Fibroblast of the aortic adventitia (primary cell): ENCODE measurements at places on chromosomes 1 and 21. TPM values are rescaled to one million over a fixed set of nuclear protein-coding genes. Genes with fewer than 3 reads are reported as not detected.

Gene FCRL5
- total RNA-seq, result not detected in 2 replicates

Gene RGS8
- total RNA-seq, result 0.16 TPM in 1 of 2 replicates, not detected in the other

Gene ASPM
- total RNA-seq, result 7.5 and 52.4 TPM in 2 replicates

Gene ALG6
- total RNA-seq, result 3.8 and 15.5 TPM in 2 replicates

DNA sequence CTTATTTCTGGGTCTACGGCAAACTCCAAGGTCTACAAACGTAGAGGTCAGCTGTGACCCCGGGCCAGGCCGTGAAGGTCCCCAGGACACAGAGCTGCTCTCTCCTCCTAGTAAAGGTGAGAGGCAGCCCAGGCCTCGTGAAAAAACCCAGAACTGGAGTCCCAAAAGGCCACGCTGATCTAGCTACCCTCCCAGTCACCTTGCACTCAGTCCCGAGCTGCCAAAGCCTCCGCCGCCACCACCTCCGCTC, 125 bp downstream of the ATP5PF start:
- no peak for DNase-seq

DNA sequence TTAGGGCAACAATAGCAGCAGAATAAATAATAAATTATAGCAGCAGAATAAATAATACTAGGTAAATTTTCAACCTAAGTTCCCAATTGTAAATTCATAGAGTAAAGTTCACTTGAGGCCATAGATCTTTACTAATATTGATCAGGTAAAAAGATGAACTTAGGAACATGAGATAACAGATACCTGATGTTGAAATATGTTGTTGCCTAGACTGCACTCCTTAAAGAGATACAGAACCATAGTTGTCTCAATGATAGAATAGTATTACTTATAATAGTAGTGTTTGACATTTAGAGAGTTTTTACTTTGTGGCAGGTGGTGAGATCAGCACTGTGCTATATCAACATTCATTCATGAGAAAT, 378 bp upstream of the F13B start:
- no peak for DNase-seq

DNA sequence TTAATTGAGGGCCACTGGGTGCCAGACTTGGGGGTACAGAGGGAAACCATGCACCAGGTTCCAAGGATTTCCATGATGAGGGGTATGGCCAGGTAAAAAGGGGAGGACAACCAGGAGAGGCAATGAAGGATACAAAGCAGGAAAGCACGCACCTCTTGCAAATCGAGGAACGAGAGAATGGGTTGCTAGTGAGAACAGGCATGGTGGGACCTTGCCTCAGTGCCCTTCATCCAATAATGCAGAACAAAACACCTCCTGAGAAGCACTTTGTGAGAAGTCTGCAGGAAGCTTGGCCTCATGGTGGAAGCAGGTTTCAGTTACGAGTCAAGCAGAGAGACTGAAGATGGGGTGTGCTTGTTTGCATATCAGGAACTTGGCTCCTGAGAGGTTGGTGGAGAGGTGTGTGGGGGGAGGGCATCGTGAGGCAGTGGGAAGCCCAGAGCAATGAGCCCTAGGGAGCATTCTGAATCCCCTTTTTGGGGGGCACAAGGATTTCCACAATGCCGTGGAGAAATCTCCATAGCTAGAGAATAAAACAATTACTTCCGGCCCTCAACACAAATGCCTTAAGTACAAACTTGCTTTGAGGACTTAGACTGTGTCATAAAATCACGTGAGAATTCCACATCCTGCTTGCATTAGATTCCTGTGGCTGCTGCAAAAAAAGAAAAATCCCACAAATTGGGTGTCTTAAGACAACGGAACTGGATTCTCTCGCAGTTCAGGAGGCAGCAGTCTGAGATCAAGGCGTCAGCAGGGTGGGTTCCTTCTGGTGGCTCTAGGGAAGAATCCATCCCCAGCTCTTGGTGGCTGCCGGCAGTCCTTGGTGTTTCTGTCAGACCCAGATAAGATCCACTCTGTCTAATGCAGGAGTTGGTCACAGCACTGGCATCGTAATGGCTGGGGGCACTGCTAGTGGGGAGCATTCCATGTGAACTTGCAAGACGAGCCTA, 54.9 kb upstream of the BACE2 start:
- DNase-seq, result peak; percentile 70

DNA sequence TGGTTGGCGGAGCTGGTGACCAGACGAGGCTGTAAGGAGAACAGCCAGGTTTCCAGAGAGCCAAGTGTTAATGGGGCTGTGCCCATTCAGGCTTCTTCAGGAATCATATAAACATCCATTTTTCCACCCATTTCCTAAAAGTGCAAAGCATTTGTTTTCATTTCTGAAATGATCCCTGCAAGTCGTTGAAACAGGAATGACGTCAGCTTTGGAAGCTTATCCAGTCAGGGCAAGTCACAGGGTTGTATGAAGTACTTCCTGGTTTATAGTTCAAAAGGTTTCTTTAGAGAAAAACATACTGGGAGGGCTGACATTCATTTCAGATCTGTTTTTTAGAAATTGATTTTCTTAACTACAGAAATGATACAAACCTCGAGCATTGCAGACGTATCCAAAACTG, 29.2 kb downstream of the IGSF5 start:
- no peak for DNase-seq

- DNase-seq, result no peak
Observed at GRCh38 chr1:228982637-228983036, 247.4 kb downstream of the RHOU start.

GRCh38 chr1:216464489-216464888, 41.2 kb upstream of the USH2A start:
- peak; percentile 88 for DNase-seq

- no peak for DNase-seq
Observed at GRCh38 chr1:41322835-41323234, 38.4 kb upstream of the FOXO6 start.

DNA sequence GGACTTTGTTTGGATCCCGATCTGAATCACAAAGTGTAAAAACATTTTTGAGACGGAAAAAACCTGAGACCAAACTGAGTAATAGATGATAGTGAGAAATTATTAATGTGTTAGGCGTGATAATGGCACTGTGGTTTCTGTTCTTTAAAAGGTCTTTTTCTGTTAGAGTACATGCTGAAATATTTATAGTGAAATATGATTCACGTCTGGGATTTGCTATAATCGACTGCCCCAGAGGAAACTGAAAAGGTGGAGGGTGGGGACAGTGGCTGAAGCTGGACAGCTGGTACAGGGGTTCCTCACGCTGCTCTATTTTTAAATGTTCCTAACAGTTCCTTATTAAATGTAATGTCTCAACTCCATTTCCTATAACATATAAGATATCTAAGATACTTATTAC, 11.2 kb downstream of the URB1 start:
- DNase-seq, result peak; percentile 18

DNA sequence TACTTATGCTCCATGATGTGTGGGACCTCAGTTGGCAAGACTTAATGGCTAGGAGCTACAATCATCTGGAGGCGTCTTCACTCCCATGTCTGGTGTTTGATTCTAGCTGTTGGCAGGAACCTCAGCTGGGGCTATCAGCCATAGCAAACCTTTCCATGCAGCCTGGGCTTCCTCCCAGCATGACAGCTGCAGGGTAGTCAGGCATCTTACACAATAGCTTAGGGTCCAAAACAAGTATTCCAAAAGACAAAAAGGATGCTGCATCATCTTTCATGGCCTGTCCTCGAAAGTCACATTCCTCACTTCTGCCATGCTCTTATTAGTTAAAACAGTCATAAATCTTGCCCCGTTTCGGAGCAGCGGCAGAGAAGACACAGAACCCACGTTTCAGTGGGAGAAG, 90.9 kb downstream of the LRRC8C start:
- DNase-seq, result peak; percentile 89

DNA sequence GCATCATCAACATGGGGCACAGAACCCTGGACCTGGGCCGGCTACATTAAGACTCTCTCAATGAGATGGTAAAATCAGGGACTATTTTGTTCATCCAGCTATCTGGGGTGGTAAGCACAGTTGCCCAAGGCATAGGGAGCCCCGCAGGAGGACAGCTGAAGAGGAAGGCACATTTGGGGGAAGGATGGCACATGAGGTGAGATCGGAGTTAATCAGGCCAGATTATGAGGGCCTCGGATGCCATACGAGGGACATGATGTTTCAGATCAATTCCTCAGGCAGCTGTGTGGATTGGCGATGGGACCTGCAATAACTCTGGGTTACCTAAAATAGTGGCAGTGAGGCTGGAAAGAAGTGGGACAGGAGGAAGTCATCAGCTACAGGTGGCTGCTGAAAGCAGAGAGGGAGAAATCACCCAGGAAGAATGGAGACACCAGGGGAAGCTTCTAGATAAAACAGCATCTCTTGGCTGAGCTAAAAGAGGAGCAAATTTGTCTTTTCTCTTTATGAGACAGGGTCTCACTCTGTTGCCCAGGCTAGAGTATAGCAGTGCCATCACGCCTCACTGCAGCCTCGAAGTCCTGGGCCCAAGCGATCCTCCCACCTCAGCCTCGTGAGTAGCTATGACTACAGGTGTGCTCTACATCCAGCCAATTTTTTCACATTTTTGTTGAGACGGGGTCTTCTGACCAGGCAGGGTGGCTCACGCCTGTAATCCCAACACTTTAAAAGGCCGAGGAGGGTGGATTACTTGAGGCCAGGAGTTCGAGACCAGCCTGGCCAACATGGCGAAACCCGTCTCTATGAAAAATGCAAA, 21.1 kb downstream of the TOMM20 start:
- no peak for DNase-seq

DNA sequence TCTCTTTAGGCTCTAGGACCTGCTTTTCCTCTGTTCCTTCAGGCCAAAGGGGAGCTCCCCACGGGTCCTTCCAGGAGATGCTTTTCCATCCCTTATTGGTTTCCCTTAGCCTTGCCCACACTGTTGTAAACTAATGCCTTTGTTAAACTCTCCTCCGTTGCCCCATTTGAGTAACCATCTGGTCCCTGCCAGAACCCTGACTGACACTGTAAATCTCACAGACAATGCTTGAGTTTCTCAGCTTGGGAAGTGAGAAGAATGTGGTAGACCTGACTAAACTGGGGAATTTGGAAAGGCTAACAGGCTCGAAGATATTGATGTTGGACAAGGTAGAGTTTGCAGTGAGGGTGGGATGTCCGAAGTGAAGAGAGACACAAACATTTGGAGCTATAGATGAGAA, 11.4 kb downstream of the AKNAD1 start:
- no peak for DNase-seq

DNA sequence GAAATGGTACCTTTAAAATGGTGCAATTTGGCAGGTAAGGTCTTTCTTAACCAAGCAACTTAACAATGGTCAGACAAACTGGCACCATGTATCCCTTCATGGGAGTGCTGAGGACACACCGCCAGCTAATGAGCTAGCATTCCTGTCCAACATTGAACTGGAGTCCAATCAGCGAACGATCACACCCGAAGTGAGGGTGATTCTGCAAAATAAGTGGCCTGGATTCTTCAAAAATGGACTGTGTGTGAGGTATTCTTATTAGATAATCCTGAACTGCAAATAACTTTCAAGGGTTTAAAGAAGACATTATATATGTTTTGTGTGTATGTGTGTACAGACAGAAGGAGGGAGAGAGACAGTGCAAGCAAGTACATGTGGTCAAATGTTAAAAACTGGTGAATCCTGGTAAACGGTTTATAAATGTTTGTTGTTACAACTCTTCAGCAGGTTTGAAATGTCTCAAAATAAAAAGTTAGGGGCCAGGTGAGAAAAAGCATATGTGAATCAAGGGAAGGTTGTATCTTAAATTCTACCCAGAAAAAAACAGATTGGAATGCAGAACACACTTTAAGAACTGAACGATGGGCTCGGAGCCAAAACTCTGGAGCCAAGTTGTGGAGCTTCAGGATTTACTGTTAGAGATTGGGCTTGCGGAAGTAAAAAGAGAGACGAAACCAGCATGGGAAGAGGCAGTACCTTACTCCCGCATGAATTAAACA, 20.9 kb downstream of the GADD45A start:
- DNase-seq, result peak; percentile 60

GRCh38 chr1:201713086-201713810, 115.7 kb upstream of the IPO9 start:
- peak; percentile 99 for DNase-seq

DNA sequence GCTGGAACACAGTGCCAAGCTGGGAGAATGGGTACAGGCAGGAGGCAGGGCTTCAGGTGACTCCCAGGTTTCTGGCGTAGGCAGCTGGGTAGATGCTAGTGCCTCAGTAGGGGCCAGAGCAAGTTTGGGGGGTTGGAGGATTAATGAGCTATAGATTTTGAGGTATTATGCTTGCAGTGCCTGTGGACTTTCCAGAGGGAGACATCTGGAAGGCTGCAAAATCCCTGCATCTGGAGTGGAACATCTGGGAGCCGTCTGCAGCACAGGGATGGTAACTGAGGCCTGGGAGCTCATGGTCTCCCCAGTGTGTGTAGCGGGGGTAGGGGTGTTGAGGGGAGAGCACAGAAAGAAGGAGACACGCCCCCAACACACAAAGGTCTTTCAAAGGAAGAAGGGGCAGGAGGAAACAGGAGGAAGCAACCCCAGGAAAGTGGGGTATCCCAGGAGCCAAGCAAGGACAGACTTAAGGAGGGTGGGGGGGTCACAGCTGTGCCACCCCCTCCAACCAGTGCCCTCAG, 2.2 kb upstream of the PDZK1IP1 start:
- DNase-seq, result no peak

GRCh38 chr21:45475004-45475685, 67.1 kb downstream of the SLC19A1 start:
- DNase-seq, result no peak
